ENCODE measurements at places on chromosomes 2 and 18. TPM values are rescaled to one million over a fixed set of nuclear protein-coding genes. Genes with fewer than 3 reads are reported as not detected.
A peak's percentile ranks its signal among the peaks of the same experiment; 100 is the strongest.

- peaks cover 7% of the 10 kb centered on the region for H3K4me1 ChIP-seq
- H3K27me3 ChIP-seq: no peaks in the 10 kb centered on the region
- no peak for DNase-seq
- no peak overlapping the region for H3K4me3 ChIP-seq
Measured at GRCh38 chr2:109295070-109295780, 166.2 kb downstream of the SH3RF3 start.

Gene ALPP
- 0.32 TPM for total RNA-seq

- no peaks in the 10 kb centered on the region for H3K36me3 ChIP-seq
- DNase-seq: no peak
- no peaks in the 10 kb centered on the region for H3K4me1 ChIP-seq
- H3K27me3 ChIP-seq: peaks cover 4% of the 10 kb centered on the region
- no peak overlapping the region for H3K27ac ChIP-seq
Measured at GRCh38 chr2:65504201-65504600, 71.8 kb upstream of the SPRED2 start.

- H3K4me3 ChIP-seq: peak overlapping the region; percentile 72
- DNase-seq: no peak
- no peaks in the 10 kb centered on the region for H3K27me3 ChIP-seq
- peaks cover 15% of the 10 kb centered on the region for H3K4me1 ChIP-seq
- H3K36me3 ChIP-seq: no peaks in the 10 kb centered on the region
- H3K27ac ChIP-seq: peak overlapping the region; percentile 62
Measured at GRCh38 chr2:101251844-101252407, 760 bp upstream of the CNOT11 start.

GRCh38 chr18:5851998-5852397 lies 43.3 kb downstream of the TMEM200C start:
- H3K36me3 ChIP-seq: no peaks in the 10 kb centered on the region
- no peak for DNase-seq
- H3K27ac ChIP-seq: no peak overlapping the region
- no peak overlapping the region for H3K4me3 ChIP-seq
- H3K27me3 ChIP-seq: no peaks in the 10 kb centered on the region

GRCh38 chr2:75622500-75622899 lies 24.1 kb upstream of the MRPL19 start:
- DNase-seq: no peak
- no peaks in the 10 kb centered on the region for H3K27me3 ChIP-seq
- peaks cover 9% of the 10 kb centered on the region for H3K4me1 ChIP-seq
- no peak overlapping the region for H3K27ac ChIP-seq
- H3K4me3 ChIP-seq: no peak overlapping the region
- H3K36me3 ChIP-seq: no peaks in the 10 kb centered on the region

Gene UBE2E3
- total RNA-seq: 140 TPM

DNA sequence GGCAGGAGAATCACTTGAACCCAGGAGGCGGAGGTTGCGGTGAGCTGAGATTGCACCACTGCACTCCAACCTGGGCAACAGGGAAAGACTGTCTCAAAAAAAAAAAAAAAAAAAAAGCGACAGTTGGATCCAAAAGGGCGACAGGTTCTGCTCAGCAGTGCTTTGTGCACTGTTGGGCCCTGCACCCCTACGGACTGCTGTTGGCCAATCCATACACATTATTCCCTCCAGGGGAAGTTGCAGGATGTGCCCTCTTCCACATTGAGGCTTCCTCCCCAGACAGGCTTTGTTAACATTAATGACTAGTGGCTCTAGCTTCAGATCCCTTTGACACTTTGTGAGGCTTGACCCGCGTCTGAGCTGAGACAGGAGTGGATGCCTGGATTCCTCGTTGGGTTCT lies 9.4 kb downstream of the NT5DC4 start:
- DNase-seq: no peak
- peaks cover 4% of the 10 kb centered on the region for H3K27me3 ChIP-seq
- peaks cover 5% of the 10 kb centered on the region for H3K4me1 ChIP-seq
- H3K27ac ChIP-seq: no peak overlapping the region
- no peak overlapping the region for H3K4me3 ChIP-seq
- H3K36me3 ChIP-seq: no peaks in the 10 kb centered on the region

- H3K4me1 ChIP-seq: peaks cover 20% of the 10 kb centered on the region
- no peaks in the 10 kb centered on the region for H3K36me3 ChIP-seq
- H3K27ac ChIP-seq: no peak overlapping the region
- H3K27me3 ChIP-seq: no peaks in the 10 kb centered on the region
Measured at GRCh38 chr2:186693446-186693832, 421 bp upstream of the FAM171B start.

- H3K27me3 ChIP-seq: peaks cover 13% of the 10 kb centered on the region
- H3K27ac ChIP-seq: no peak overlapping the region
- H3K4me1 ChIP-seq: no peaks in the 10 kb centered on the region
- H3K36me3 ChIP-seq: no peaks in the 10 kb centered on the region
- no peak for DNase-seq
Measured at GRCh38 chr2:204264621-204265140, 280.6 kb upstream of the PARD3B start.

- H3K36me3 ChIP-seq: no peaks in the 10 kb centered on the region
- no peak overlapping the region for H3K4me3 ChIP-seq
- peak overlapping the region; percentile 6 for H3K27ac ChIP-seq
- DNase-seq: no peak
Measured at GRCh38 chr2:186827862-186828492, 21.0 kb downstream of the ZSWIM2 start.

DNA sequence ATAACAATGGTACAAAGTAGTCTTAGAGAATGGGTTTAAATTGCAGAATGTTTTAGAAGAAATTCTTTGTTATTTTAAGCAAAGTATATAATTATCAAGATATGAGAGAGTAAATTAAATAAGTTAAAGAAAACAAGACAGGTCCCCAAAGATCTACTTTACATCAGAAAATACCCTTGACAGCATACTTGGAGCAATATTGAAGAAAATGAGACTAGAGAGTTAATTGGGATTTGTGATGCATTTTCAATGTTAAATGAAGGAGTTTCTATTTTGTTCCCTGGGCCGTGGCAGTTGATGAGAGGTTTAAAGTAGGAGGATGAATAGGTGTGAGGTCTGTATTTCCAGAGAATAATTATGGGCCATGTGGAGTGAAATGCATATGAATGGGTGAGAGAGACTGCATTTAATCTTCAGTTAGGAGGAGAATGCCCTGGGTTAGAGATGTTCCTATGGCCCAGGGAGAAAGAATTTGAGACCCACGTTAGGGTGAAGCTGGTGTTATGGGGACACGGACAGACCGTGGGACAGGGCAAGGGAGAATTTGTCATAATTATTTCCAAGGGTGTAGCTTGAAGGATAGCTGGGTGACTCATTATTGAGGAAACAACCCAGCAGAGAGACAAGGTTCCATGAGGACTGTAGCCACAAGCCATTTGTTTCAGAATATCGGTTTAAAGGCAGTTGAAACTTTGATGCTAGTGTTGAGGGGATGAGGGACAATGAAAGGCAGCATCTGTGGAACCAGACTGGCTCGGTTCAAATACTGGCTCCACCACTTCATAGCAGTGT lies 22.7 kb downstream of the MGAT5 start:
- no peak overlapping the region for H3K4me3 ChIP-seq
- no peaks in the 10 kb centered on the region for H3K27me3 ChIP-seq
- no peaks in the 10 kb centered on the region for H3K4me1 ChIP-seq
- no peak overlapping the region for H3K27ac ChIP-seq

- peak overlapping the region; percentile 11 for H3K4me3 ChIP-seq
- H3K27me3 ChIP-seq: no peaks in the 10 kb centered on the region
- DNase-seq: peak; percentile 76
- peaks cover 39% of the 10 kb centered on the region for H3K4me1 ChIP-seq
- peak overlapping the region; percentile 78 for H3K27ac ChIP-seq
- H3K36me3 ChIP-seq: peaks cover 7% of the 10 kb centered on the region
Measured at GRCh38 chr2:157784169-157784822, 91.8 kb downstream of the ACVR1 start.

DNA sequence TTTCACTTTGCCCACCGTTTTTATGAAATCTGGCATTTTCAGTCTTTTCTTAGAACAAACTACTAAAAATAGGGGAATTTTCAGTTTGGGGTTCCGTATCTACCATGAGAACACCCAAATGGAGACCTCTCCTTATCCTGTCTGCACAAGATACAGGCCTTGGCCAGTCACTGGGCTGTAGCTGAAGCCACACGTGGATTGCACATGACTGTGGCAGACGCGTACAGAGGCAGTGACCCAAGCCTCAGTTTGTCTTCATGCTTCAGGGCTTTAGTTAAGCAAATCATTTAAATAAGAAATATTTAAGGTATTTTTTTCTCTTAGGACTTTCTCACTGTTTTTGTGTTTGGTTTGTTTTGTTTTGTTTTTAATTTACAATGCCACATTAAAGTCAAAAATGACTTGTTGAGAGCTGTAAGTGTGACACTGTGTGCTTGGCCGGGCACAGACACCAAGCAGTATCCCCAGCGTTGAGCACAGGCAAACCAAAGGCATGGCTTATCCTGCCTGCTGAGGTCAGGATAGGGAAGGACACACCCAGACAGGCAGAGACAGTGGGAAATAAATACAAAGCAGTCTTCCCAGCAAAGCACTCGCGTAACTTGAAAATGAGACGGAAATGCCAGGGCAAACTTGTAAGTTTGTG lies 53.3 kb downstream of the TRAPPC12 start:
- H3K4me1 ChIP-seq: no peaks in the 10 kb centered on the region
- H3K36me3 ChIP-seq: peaks cover 13% of the 10 kb centered on the region
- H3K4me3 ChIP-seq: no peak overlapping the region
- no peak for DNase-seq
- no peaks in the 10 kb centered on the region for H3K27me3 ChIP-seq

Gene SRD5A2
- total RNA-seq: not detected

GRCh38 chr2:128016620-128017019 lies 11.2 kb downstream of the SAP130 start:
- peak; percentile 14 for DNase-seq
- H3K36me3 ChIP-seq: peaks cover 39% of the 10 kb centered on the region
- no peaks in the 10 kb centered on the region for H3K27me3 ChIP-seq
- no peak overlapping the region for H3K4me3 ChIP-seq
- H3K27ac ChIP-seq: no peak overlapping the region
- no peaks in the 10 kb centered on the region for H3K4me1 ChIP-seq

DNA sequence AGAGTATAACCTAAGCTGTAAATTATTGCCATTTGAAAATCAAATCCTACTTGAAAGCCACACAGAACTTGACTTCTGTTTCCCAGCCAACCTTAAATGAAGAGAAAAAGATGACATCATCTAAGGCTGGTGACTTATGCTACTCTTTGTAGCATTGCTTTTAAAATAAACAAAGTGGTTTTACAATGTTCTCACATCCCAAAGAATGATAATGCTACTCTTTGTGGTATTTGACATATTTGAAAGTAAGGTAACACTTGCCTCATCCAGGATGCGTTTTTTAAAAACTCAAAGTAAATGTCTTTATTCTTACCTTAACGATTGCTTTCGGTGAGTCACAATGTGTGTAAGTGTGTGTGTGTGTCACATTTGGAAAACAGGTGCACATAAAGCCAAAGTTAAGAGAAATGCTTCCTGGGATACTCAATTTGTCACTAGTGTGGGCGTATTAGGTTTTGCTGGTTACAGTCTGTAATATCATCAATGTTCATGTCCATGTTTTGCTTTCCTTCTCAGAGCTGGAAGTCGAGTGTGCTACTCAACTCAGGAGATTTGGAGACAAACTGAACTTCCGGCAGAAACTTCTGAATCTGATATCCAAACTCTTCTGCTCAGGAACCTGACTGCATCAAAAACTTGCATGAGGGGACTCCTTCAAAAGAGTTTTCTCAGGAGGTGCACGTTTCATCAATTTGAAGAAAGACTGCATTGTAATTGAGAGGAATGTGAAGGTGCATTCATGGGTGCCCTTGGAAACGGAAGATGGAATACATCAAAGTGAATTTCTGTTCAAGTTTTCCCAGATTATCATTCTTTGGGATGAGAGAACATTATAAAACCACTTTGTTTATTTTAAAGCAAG lies 2.6 kb downstream of the PMAIP1 start:
- H3K36me3 ChIP-seq: peaks cover 11% of the 10 kb centered on the region
- peak overlapping the region; percentile 92 for H3K27ac ChIP-seq
- peak; percentile 94 for DNase-seq

DNA sequence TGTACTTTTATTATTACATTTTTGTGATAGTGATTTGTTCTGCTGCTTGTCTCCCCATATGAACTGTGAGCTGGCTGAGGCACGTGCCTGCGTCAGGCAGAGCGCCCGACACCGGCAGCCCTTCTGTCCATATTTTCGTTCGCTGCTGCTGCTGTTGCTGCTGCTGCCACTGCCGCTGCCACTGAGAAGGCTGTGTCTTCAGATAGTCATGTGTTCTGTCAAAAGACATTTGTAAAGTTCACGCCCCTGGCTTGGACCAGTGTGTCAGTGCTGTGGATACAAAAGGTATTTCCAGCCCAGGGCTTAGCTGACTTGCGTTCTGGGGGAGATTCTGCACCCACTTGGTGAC lies 47.0 kb downstream of the TWIST2 start:
- no peaks in the 10 kb centered on the region for H3K27me3 ChIP-seq
- H3K4me1 ChIP-seq: peaks cover 19% of the 10 kb centered on the region
- H3K36me3 ChIP-seq: no peaks in the 10 kb centered on the region
- DNase-seq: no peak
- H3K4me3 ChIP-seq: no peak overlapping the region
- H3K27ac ChIP-seq: peak overlapping the region; percentile 49

DNA sequence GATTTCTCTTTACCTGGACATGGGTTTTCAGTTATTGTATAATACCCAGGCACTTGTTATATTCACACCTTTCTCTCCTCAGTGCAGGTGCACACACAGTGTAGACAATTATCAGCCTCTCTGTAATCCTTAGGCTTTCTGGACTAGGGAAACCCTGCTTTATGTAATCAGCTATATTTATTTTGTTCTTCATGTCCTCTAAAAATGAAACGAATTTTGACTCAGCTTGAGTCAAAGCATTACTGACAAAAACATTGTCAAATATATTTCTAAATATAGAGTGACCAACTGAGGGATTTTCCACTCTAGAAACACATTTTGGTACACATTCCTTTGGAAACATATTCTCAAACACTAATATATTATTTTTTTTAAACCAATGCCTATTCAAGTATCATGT lies 144.8 kb upstream of the GULP1 start:
- no peak overlapping the region for H3K27ac ChIP-seq
- H3K4me1 ChIP-seq: no peaks in the 10 kb centered on the region
- H3K4me3 ChIP-seq: no peak overlapping the region

DNA sequence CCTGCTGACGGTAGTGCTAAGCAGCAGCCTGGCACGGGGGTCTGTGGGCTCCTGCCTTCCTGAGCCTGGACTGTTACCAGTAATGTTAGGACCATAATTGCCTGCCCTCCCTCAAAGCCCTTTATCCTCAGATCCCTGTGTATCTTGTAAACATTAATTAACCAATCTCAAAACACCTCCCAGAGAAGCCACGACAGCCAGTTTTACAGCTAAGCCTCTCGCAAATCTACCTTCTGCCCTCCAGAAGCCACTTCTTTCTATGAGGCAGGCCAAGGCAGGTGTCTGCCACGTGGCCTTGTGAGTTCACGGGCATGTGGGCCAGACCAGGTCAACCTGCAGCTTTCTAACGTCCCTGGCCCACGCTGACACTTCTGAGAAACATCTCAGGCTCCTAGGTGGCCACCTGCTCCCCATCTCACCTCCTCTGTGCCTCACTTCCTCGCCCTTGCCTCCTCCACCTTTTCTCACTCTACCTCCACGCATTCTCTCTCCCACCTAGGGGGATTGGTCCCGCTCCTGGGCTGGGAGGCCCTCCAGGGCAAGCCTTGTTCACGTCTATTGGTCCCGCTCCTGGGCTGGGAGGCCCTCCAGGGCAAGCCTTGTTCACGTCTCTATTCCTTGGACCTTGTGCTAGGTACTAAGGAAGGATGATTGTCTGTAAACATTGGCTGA lies 64.3 kb downstream of the EDAR start:
- peaks cover 6% of the 10 kb centered on the region for H3K4me1 ChIP-seq
- H3K4me3 ChIP-seq: no peak overlapping the region
- H3K36me3 ChIP-seq: no peaks in the 10 kb centered on the region
- DNase-seq: no peak

Gene PRKAG3
- total RNA-seq: not detected

Gene PCGF1
- total RNA-seq: 17.9 TPM

Gene ST6GAL2
- total RNA-seq: 120 TPM
